SK-N-SH (cell line): ENCODE measurements at places on chromosomes 12 and 14. TPM values are rescaled to one million over a fixed set of nuclear protein-coding genes. Genes with fewer than 3 reads are reported as not detected.

GRCh38 chr12:115243933-115244628, 560.1 kb upstream of the TBX3 start:
- no peak overlapping the region for H3K4me3 ChIP-seq
- no peaks in the 10 kb centered on the region for H3K36me3 ChIP-seq
- DNase-seq = no peak
- no peaks in the 10 kb centered on the region for H3K4me1 ChIP-seq
- no peak overlapping the region for H3K27ac ChIP-seq

DNA sequence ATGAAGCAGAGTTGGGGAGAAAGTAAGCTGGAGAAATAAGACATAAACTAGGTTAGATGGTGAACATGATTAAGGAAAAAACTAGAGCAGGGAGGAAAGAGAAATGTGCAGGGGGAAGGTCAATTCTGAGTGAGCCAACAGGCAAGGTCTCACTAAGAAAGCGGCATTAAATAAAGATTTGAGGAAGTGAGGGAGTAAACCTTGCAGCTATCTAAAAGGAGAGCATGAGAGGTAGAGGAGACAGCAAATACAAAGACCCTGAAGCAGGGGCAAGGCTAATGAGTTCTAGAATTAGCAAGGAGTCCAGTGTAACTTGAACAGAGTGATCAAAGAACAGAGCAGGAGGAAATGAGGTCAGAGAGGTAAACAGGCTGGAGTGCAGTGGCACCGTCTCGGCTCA, 4.4 kb upstream of the SOCS2 start:
- H3K36me3 ChIP-seq = peaks cover 4% of the 10 kb centered on the region; the same call in 1 of the 2 replicates
- no peak overlapping the region for H3K27ac ChIP-seq
- no peak for DNase-seq
- H3K27me3 ChIP-seq = no peaks in the 10 kb centered on the region
- H3K4me3 ChIP-seq = no peak overlapping the region

GRCh38 chr14:58701604-58702003, 63.8 kb downstream of the DACT1 start:
- no peak overlapping the region for H3K27ac ChIP-seq
- H3K36me3 ChIP-seq = no peaks in the 10 kb centered on the region
- DNase-seq = no peak
- H3K4me1 ChIP-seq = no peaks in the 10 kb centered on the region
- no peak overlapping the region for H3K4me3 ChIP-seq

Gene SMOC1
- polyA plus RNA-seq = not detected in 2 replicates

Gene MAX
- polyA plus RNA-seq = 96.2 and 103 TPM in 2 replicates

Gene CSAD
- 32.2 and 45.4 TPM in 2 replicates for polyA plus RNA-seq

DNA sequence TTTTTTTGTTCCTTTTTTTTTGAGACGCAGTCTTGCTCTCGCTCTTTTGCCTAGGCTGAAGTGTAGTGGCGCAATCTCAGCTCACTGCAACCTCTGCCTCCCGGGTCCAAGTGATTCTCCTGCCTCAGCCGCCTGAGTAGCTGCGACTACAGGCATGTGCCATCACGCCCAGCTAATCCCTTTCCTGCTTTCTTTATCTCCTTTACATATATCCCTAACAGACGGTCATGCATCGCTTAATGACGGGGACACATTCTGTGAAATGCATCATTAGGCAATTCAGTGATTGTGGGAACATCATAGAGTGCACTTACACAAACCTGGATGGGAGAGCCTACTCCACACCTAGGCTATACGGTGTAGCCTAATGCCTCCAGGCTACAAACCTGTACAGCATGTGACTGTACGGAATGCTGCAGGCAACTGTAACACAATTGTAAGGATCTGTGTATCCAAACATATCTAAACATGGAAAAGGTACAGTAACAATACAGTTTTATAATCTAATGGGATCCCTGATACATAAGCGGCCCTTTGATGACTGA, 32.8 kb downstream of the NOS1 start:
- no peak overlapping the region for H3K27ac ChIP-seq
- DNase-seq = no peak
- H3K27me3 ChIP-seq = no peaks in the 10 kb centered on the region
- no peaks in the 10 kb centered on the region for H3K36me3 ChIP-seq
- H3K4me3 ChIP-seq = no peak overlapping the region

Gene PLBD2
- polyA plus RNA-seq = 12.1 and 15.2 TPM in 2 replicates

- H3K36me3 ChIP-seq = no peaks in the 10 kb centered on the region
- no peaks in the 10 kb centered on the region for H3K4me1 ChIP-seq
- H3K4me3 ChIP-seq = no peak overlapping the region
- H3K27ac ChIP-seq = no peak overlapping the region
- no peaks in the 10 kb centered on the region for H3K27me3 ChIP-seq
- DNase-seq = no peak
These were observed 337.0 kb upstream of the CLEC14A start for GRCh38 chr14:38592764-38593442.
